Left colon (tissue), 2 donors: ENCODE measurements at places on chromosomes 1 and 21. TPM values are rescaled to one million over a fixed set of nuclear protein-coding genes. Genes with fewer than 3 reads are reported as not detected.

DNA sequence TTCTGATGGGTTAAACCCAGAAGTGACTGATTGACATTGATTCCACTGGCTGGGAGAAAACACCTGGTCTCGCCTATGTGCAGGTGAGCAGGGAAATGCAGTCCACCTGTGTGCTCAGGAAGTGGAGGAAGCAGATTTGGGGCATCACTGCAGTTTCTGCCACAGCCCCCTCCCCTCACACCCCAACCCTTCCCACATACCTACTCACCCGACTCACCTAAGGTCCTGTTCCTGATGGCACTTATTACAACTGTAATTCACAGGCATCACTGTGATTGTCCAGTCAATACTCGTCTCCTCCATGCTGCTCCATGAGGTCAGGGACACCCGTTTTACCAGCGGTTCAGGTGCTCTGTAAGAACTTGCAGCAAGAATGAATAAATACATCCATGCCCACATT is 68.5 kb downstream of the PCP4 start:
- no peak for DNase-seq

GRCh38 chr21:27424601-27425000 is 457.7 kb upstream of the ADAMTS5 start:
- no peak for DNase-seq

DNA sequence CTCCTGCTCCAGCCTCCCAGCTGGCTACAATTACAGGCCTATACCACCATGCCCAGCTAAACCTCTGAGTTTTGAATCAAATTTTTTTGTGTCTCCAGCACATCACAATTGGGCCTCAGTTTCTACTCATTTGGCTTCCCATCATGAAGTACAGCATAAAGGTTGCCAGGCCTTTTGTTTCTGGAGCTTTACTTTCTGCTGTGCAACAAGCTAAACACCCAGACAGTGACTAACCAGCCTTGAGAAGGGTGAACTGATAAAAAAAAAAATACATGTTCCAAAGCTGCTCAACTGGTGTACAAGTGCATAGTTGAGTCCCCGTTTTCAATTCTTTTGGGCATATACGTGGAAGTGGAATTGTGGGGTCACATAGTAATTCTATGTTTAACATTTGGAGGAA is 25.1 kb downstream of the TIAM1 start:
- no peak for DNase-seq

GRCh38 chr1:108719656-108720435 is 7.1 kb downstream of the FNDC7 start:
- DNase-seq: no peak

DNA sequence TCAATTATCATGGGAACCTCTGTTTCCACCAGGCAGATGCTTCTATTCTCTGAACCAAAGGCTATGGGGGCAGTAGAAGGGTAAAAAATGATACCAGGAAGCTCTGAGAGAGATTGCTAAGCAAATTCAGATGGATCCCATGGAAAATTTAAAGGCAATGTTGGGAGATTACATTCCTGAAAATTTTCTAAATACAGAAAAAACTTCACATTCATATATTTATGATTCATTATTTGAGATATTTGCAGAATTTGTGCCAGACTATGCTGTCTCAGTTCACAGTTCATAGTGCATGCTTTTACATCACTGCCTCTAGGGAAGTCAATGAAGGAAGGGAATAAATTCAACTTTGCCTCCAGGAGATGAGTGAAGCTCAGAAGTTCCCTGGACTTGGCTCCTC is 57.5 kb downstream of the KCNT2 start:
- DNase-seq: no peak

Gene COL24A1
- total RNA-seq: 0.06 TPM
